Stimulated activated CD4-positive, alpha-beta T cell treated with anti-CD3 and anti-CD28 coated beads, Interleukin-12 subunit alpha, Interleukin-12 subunit beta, amount 100 ng/mL, for 4 hours (primary cell): ENCODE measurements at places on chromosomes 1 and 21.

- DNase-seq, result no peak
These were observed 22.1 kb downstream of the PTPRF start for GRCh38 chr1:43552813-43553212.

- DNase-seq, result no peak
These were observed 4.4 kb downstream of the NME7 start for GRCh38 chr1:169363046-169363730.

- DNase-seq, result no peak
These were observed 69.1 kb upstream of the TEKT2 start for GRCh38 chr1:36014722-36015220.

DNA sequence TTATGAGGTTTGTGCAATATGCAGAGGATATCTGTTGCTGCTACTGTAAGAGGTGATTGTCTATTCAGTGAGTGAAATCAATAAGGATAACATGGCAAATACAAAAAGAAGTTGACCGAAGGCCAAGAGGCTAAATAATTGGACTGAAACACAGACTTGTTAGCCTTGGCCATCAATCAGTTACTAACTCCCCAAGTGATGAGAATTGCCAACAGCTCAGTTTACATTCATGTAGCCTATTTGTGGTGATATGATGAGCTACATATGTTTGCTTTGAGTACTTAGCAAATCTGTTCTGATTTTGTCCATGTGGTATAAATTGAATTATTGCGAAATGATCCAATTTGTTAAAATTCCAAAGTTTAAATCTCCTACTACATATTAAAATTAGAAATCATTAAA lies 68.6 kb upstream of the VAV3 start:
- no peak for DNase-seq

DNA sequence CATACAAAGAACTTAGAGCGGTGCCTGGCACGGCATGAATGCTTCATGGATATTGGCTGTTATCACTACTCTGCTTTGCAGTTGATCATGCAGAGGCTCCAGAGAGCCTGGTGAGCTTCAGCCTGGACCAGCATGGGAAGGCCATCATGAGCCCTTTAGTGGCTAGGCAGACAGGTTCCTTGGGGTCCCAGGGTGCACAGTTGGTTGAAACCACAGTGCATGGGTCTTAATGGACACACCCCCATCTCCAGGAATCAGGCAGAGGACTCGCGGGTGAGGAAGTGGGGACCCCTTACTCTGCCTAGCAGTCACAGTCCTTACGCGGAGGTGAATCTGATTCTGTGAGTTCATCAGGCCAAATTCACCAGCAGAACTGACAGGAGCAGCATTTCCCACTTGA lies 1.1 kb downstream of the GJB5 start:
- no peak for DNase-seq

GRCh38 chr1:179002552-179003345 lies 22.9 kb upstream of the FAM20B start:
- peak; percentile 66 for DNase-seq

DNA sequence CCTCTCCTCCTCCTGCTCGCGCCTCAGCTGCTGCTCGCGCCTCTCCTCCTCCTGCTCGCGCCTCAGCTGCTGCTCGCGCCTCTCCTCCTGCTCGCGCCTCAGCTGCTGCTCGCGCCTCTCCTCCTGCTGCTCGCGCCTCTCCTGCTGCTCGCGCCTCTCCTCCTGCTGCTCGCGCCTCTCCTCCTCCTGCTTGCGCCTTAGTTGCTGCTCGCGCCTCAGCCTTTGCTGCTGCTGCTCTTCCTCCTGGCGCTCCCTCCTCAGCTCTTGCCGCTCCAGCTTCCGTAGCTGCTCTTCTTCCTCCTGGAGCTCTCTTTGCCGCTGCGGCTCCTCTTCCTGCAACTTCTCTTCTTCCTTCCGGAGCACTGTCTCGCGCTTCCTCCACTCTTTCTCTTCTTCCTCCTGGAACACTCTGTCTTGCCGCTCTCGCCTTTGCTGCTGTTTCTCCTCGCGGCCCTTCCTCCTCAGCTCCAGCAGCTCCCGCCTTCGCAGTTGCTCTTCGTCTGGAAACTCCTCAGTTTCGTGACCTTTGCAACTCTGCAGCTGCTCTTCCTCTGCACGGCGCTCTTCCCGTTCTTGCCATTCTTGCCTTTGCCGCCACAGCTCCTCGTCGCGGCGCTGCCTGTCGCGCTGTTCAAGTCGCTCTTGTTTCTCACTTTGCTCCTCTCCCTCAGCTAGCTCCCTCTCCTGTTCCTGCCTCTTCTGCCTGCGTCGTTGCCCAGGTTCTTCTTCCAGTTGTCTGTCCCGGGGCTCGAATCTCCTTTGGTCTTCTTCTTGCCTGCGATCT lies 3.0 kb downstream of the TCHH start:
- DNase-seq, result no peak

- DNase-seq, result no peak
These were observed 228.3 kb downstream of the DENND1B start for GRCh38 chr1:197546989-197547388.

GRCh38 chr1:113255038-113255719 lies 135.1 kb upstream of the MAGI3 start:
- no peak for DNase-seq

GRCh38 chr1:19062258-19063029 lies 106.0 kb upstream of the IFFO2 start:
- no peak for DNase-seq

- no peak for DNase-seq
These were observed 52.7 kb downstream of the ZBTB17 start for GRCh38 chr1:15923241-15923640.

GRCh38 chr1:89405275-89405929 lies 41.5 kb downstream of the GBP6 start:
- no peak for DNase-seq

DNA sequence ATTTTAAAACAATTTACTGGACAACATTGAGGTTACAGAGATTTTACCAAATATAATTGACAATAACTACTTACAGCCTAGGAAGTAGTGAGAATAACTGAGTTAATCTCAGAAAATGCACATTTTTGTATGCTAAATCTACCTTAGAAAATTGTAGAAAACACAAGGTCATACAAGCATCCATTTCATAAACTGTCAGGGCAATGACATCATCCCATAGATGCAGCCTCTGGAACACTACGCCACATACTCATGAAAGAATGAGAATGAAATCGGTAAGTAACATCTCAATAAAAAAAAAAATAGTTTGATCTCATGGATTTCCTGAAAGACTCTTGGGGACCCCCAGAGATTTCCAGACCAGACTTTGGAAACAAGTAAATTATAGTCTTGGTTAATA lies 28.9 kb upstream of the BARHL2 start:
- DNase-seq, result no peak

GRCh38 chr1:72336776-72337175 lies 54.4 kb upstream of the NEGR1 start:
- DNase-seq, result no peak

- DNase-seq, result no peak
These were observed 30.9 kb downstream of the TRIM11 start for GRCh38 chr1:228375578-228376261.

GRCh38 chr1:153728305-153729066 lies 636 bp downstream of the INTS3 start:
- peak; percentile 22 for DNase-seq

DNA sequence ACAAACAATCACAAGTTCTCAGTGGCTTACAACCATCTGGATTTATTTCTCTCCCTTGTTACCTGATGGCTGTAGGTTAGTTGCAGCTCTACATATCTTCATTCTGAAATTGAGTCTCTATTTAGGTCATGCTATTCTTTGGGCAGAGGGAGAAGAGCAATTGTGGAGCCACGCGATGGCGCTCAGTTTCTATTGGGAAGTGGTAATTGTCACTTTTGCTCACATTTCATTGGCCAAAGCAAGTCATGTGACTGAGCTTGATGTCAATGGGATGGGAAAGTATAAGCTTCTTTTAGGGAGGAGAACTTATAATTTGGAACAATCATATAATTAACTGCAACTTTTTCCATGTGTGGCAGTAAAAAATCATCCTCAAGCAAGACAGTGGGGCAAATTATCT lies 166.5 kb downstream of the LMO4 start:
- no peak for DNase-seq

GRCh38 chr1:167776151-167776550 lies 54.4 kb downstream of the MPZL1 start:
- DNase-seq, result no peak

GRCh38 chr21:19648391-19648790 lies 1244.8 kb upstream of the TMPRSS15 start:
- no peak for DNase-seq

GRCh38 chr1:107810291-107810951 lies 154.6 kb downstream of the VAV3 start:
- DNase-seq, result no peak

DNA sequence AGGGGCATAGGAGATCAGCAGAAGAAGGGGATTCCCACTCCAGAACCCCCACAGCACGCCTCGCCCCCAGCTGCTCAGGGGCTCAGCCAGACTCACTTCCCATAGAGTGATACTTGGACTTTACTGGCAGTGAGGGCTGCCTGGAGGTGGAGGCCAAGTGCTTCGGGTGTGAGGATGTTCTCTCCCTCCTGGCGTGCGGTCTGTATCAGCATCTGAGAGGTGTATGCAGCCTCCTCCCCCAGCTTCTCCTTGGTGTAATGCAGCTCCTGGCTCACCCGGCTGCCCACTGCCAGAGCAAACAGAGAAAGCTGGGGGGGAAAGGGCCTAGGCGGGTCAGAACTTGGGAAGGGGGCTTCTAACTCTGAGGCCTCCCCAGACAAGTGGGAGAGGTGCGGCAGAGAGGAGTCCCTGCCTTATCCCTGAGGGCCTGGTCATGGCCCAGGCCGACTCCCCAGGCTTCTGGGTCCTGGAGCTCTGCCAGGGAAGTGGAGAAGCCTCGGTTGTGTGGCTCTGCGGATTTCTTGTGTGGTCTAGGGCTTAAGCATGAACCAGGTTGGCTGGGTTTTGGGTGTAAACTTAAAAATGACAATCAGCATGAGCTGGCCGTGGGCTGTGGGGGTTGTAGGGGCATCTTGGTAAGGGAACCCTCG lies 10.9 kb downstream of the PTCH2 start:
- no peak for DNase-seq

GRCh38 chr1:226733304-226733703 lies 5.8 kb downstream of the ITPKB start:
- no peak for DNase-seq

DNA sequence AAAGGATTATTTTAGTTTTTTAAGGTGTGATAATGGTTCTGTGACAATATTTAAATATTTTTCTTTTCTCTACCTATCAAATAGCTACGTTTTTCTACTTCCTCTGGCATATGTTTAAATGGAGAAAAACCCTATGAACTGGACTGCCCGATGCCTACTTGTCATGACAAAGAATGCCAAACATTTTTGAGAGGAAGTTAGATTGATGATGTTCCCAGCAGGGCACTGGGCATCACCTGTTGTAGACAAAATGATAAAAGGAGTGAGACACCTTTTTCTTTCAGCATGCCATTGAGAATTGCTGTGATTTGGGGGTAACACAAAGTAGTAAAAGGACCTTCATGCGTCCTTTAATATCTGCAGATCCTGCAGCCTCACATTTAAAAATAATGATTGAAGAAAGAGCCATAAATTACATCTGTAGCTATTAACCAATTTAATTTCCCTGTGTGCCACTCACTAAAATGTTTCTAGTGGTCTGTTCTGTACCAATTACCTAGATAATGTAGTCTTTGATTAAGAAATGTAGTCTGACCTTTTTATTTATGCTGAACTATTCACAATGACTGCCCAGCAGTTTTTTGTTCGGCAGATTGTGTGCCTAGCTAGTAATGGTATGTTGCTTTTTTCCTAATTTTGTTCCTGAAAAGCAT lies 47.6 kb downstream of the RPL5 start:
- DNase-seq, result no peak

DNA sequence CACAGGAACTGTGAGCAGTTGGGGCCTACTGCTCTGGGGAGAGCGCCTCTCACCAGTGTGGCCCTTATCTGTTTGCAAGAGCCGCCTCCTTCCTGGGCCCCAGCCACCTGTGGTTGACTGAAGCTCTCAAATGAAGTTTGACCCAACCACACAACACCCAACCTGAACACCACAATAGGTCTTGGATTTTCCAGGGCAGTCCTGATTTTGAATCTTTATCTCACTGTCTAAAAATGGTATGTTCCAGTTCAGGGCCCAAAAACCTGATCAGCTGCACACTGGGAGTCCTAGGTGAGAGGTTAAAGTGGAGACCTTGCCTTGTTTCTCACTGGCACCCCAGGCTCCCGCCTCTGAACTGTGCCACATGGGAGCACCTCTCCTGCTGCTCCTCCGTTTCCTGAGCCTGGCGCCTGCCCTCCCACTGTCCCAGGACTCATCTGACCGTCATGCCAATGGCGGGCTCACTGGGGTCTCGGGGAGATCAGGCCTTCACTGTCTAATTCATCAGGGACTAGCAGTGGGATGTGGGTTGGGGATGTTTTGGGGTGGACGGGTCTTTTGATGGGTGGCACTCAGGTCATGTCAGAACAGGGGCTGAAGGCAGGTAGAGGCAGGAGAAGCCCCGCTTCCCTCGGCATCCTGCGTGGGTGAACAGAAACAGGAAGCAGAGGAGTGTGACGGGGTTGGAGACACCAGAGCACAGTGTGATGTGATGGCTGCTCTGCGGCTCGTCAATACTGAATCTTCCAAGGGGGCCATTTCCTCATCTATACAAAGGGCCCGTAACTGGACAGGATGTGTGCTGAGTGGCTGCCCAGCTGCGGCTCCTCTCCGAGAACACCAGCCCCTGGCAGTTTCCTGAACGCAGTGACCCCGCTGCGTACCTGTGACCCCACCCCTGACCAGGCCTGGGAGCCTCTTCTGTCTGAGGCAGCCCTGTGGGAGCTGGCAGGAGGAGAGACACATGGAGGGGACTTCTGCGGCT lies 59.6 kb upstream of the ITPKB start:
- DNase-seq, result peak; percentile 37

DNA sequence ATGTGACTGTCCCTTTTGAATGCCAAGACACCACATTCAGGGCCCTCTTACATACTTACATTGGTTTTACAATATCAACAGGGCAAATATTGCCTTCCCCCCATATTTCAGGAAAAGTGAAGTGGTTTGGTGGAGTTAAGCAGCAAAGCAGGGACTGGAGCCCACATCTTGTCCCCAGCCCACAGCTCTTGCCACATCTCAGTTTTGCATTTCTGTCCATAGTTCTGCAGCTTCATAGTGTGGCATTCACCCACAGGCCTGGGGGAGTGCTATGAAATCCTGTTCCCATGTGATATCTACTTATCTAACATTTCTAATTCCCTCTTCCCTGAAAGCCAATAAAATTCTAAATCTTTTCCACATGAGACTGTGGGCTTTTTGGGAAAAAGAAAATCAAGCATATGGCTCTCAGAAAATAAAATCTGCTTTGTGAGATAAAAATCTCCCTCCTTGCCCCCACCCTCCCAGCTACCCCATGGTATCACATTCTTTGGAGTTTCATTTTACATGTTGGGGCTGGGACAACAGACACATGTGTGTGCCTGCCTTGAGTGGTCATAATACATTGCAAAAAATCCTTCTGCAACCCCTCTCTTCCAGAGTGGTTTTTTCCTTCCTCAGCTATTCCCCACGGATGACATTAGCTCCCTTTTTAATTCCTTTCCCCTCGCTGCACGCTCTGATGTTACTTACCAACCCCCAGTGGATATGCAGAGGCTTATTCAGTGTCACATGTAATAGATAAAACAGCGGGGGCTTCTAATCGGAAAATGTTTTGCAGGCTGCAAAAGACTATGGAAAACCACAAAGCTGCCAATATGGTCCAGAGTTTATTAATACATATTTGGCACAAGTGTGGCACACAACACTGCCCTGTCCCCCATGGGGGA lies 20.5 kb upstream of the CD2 start:
- no peak for DNase-seq
